Hippocampal formation (tissue), 2 donors: ENCODE measurements at places on chromosomes 7 and 10.

GRCh38 chr7:128431754-128432153 is 22.0 kb upstream of the IMPDH1 start:
- DNase-seq, result no peak

DNA sequence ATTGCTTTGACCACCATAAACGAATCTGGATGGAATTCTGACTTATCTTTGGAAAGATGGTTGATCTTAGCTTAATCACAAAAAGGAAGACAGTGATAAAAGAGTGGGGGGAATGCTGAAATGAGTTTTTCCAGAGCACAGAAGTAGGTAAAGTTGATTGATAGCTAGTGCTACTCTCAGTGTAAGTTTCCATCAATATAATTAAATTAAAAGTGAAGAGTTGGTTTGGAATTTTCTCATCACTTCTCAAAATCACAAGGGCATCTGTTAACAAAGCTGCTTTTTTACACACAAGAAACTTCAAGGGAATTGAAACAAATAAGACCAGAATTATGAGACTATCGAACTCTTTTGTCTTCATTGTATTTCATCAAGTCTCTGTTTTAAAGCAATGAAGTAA is 1217.3 kb downstream of the REEP3 start:
- no peak for DNase-seq

GRCh38 chr7:125032943-125033342 is 103.3 kb upstream of the POT1 start:
- DNase-seq, result no peak

GRCh38 chr7:152025077-152025936 is at the start of gene GALNT11:
Gene GALNT11, plus strand, starts transcription at chr7:152025674. Its CDS starts 68,554 bp downstream, at chr7:152094228.
- peak; percentile 61 for DNase-seq

DNA sequence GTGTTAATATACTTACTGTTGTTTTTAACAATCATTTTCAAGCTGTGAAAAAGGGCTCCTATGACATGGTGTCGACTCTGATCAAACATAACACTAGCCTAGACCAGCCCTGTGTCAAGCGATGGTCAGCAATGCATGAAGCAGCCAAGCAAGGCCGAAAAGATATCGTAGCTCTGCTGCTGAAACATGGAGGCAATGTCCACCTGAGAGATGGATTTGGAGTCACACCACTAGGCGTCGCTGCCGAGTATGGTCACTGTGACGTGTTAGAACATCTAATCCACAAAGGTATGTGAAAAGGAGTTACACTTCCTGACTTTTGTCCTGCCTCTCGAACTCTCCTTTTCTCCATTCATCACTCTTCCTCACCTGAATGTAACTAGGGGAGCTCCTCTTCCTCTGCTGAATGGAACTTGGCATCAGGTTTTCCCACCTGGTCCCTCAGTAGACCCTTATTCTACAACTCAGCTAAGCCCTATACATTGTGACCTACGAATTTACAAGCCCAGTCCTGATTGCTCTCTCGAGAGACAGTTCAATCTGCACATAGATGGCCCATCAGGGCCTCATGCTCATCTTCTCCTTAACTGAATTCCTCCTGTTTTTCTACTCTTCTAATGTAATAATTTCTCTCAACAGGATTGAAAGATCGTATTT is 23.0 kb downstream of the ASB15 start:
- DNase-seq, result no peak

DNA sequence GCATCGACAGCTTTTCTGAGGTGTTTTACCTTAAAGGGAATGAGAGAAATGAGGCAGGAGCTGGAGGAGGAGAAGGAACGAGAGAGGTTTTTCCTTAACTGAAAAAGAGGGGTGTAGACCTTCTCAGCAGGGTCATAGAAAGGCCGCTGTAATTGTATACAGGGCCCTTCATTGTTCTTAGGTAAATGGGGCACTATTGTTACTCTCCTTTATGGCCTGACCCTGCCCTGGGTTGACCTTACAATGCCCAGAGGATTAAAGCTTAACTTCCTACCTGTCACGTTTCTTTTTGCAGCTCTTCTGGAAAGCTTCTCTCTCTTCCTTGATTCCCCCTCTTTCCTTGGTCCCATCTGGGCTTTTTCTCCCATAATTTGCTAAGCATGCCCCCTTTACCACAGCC is 13.7 kb upstream of the PDLIM1 start:
- no peak for DNase-seq

DNA sequence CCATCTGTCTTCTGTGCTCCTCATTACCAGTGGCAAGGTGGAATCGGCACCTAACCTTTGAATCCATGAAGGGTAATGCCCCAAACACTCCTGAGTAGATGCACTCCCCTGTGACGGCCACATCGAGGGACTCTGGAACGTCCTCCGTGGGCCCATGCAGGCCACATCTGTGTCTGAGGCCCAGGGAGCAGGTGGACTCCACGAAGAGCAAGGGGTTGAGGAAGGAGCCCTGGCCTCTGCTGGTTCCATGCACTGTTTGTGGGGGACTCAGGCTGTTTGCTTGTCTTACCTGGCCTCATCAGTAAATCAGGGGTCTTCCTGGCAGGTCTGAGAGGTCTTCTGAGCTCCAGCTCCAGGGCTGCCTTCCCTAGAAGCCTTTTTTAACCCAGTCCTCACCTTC is 62.6 kb upstream of the HMX3 start:
- no peak for DNase-seq

- peak; percentile 25 for DNase-seq
These were observed 65.9 kb upstream of the ZNF92 start for GRCh38 chr7:65307651-65308299.

GRCh38 chr7:107661081-107661864 is 645 bp downstream of the SLC26A4 start:
- no peak for DNase-seq

DNA sequence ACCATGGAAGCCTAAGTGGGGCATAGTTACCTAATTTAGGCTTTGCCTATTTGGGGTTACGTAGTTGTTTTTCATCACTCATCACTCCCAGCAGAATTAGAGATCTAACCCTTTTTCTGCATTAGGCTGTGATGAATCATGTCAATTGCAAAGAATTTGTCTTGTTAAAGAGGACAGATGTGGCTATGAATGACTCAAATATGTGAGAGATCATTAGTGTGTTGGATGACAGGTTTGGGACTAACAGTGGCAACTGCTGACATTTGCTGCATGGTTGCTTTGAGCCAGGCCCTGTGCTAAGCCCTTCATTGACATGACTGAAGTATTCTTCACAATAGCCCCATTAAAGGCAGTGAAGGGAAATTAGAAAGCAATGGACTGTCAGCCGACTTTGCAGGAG is 83.4 kb upstream of the BMPER start:
- DNase-seq, result no peak

GRCh38 chr7:1052031-1052818 is 7.9 kb downstream of the GPR146 start:
- no peak for DNase-seq

GRCh38 chr10:35561715-35562114 is 43.4 kb upstream of the GJD4 start:
- DNase-seq, result peak; percentile 9

DNA sequence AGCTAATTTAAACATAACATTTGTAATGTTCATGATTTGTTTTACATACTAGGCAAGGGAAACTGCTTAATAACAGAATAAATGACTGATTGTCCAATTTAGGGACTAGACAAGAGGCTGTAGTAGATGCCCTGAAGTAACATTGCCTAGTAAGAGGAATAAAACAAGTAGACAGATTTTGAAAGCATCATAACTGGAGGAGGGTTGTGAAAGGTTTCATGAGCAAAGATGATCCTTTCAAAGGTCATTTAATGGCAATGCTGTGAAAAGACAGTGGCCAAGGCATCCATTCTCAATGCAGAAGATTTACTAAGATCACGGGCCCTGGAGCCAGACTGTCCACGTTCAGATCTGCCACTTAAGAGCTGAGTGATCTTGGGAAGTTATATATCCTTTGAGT is 44.8 kb upstream of the HHEX start:
- no peak for DNase-seq

- DNase-seq, result no peak
These were observed 120.1 kb upstream of the GNAI1 start for GRCh38 chr7:80014511-80014910.

DNA sequence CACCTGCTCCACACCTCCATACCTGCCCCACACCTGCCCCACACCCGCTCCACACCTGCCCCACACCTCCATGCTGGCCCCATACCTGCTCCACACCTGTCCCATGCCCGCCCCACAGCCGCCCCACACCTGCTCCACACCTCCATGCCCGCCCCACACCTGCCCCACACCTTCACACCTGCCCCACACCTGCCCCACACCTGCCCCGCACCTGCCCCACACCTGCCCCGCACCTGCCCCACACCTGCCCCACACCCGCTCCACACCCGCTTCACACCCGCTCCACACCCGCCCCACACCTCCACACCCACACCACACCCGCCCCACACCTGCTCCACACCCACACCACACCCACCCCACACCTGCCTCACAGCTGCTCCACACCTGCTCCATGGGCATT is 53.0 kb downstream of the PARP12 start:
- no peak for DNase-seq

GRCh38 chr7:152924826-152925411 is 165.4 kb downstream of the ACTR3B start:
- no peak for DNase-seq

GRCh38 chr10:14742815-14743214 is 31.9 kb downstream of the FAM107B start:
- DNase-seq, result no peak

DNA sequence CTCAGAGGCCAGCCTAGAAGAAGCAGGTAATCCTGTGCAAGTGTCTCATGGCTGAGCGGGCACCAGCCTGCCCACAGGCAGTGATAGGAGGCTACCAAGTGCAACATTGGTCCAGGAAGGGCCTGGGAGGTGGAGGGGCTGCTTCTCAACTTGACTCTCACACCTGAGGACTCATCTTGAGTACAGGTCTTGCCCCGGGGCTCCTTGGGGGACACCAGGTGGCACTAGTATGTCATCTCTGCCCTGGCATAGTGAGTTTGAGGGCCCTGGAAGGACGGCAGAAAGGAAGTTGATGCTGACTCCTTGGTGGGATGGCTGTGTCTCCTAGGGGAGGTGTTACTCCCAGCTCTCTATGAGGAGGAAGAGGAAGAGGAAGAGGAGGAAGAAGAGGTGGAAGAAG is 2.3 kb downstream of the CCDC136 start:
- DNase-seq, result no peak

- no peak for DNase-seq
These were observed 51.6 kb downstream of the SMKR1 start for GRCh38 chr7:129553899-129554461.

DNA sequence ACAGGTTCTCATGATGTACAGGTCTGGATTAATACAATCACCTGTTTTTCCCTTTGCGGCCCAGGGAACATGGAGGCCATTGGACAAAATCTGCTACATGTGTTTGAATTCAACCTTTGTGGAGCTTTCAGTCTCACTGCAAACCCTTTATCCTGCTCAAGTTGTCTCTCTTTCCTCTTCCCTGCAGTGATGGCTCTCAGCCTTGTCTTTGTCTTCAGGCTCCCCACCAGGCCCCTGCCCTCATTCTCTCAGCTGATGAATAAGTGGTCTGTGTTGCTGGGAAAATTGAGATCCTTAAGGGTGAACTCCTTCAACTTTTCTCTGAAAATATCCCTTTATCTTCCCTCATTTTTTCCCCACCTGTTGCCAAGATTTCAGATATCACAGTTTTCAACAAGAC is 791.2 kb downstream of the GRID1 start:
- DNase-seq, result no peak

GRCh38 chr7:122219253-122219865 is 75.3 kb upstream of the AASS start:
- DNase-seq, result no peak

DNA sequence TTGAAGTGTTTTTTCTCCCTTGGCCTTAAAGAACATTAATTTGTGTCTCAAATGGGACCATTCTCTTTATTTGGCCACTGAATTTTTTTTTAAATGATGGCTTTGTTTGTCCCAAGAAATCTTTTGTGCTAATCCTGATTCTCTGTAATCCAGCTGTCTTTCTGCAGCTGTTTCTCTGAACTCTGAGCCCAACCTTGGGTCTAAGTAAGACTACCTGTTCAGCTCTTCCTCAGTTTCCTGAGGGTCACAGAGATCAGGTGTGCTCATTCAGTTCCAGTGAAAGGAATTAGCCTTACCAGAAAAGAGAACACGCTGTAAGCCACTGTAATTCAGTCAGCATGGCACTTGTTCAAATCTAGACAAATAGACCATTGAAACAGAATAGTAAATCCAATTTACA is 94.2 kb downstream of the ANKIB1 start:
- DNase-seq, result peak; percentile 15

- DNase-seq, result no peak
These were observed 35.3 kb downstream of the MTPAP start for GRCh38 chr10:30313579-30314350.

- DNase-seq, result peak; percentile 28
These were observed 26.6 kb downstream of the TBXAS1 start for GRCh38 chr7:139855498-139856270.

GRCh38 chr7:88101769-88102168 is 118.1 kb downstream of the SRI start:
- no peak for DNase-seq

- no peak for DNase-seq
These were observed 252.2 kb upstream of the PLXNA4 start for GRCh38 chr7:132828502-132828901.

DNA sequence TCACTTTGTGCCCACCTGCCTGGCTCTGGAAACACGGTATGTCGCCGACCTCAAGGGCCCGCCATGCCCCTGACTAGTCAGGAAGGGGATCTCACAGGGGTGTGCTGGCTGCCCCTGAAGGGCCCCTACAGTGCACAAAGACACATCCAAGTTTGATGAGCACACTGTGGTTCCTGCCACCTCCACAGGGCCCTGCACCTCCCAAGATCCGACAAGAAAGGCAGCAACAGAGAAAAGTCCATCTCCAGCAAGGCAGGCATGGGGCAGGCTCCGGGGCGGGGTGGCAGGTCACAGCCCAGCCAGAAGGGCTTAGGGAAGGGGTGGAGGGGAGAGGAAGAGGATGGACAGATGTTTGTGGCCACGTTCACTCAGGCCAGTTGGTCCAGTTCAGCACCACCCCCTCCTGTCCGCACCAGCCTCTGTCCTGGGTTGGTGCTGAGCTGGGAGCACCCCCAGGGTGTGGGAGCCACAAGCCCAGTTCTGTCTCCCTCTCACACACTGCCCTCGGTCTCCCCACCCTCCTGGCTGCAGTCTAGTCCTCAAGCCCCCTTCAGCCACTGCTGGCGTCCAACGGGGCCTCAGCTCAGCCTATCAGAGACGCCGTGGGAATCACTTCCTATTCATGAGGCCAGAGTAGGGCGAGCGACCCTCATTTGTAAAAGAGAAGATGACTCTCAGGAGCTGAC is 11.5 kb downstream of the DRGX start:
- no peak for DNase-seq

GRCh38 chr7:87316846-87317552 is 28.5 kb upstream of the CROT start:
- no peak for DNase-seq

DNA sequence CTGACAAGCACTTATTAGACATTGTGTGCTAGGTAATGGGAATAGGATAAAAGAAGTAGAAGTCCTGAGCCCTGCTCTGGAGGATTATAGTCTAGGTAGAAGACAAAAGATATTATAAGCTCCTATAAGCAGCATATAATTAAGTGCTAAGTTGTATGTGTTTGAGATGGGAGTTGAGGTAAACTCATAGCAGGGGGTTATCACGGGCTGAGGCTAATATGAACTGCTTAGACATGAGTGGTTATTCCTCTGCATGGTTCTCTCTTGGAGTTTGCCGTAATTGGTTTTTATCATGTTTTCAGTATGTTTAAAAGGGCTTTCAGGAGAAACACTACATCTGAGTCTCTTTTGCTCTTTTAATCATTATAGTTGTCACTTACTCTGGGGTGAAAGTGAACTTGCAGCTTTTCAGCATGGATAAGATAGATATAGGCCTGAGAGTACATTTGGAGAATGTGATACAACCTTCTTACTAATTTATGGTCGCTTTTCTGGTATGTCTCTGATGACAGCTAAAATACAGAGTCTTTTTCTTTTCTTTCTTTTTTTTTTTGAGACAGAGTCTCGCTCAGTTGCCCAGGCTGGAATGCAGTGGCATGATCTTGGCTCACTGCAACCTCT is 39.0 kb downstream of the SMNDC1 start:
- no peak for DNase-seq
